ENCODE measurements at places on chromosomes 5 and 9.

DNA sequence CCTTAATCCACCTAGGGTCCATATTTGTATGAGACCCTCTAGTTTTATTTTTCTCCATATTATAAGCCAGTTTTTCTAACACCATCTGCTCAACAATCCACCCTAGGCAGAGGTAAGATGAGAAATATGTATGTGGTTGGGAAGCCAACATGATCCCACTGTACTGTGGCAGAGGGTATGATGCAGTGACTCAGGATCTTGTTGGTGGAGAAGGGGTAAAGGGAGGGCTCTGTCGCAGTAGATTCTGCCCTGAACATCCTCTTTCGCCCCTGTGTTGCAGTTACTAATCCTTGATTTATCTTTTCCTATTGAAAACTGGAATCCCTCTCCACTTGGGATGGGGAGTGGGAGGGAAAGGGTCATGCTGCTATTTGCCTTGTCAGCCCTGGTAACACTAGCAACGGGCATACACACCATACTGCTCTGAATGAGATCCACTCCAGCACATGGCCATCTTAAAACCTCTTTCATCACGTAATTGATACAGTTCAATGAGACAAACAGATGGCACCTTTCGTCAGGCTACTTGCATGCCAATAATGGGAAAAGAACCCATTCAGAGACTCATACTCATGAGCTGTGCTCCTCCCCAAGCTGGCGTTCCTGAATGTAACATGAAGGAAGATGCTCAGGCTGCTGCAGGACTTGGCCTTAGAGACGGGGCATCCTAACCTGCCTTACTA, 63.0 kb downstream of the ADAMTS12 start:
- no peak for DNase-seq

GRCh38 chr9:107816561-107817021, 327.0 kb upstream of the KLF4 start:
- DNase-seq = no peak

DNA sequence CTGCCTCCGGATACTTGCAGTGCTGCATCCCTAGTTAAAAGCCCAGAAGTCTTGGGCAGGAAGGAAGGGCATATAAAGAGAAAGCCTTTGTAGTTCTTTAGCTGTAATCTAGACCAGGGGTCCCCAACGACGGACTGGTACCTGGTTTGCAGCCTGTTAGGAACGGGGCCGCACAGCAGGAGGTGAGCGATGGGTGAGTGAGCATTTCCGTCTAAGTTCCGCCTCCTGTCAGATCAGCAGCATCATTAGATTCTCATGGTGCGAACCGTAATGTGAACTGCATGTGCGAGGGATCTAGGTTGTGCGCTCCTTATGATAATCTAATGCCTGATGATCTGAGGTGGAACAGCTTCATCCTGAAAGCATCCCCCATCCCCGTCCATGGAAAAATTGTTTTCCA, 1.6 kb upstream of the SMIM15 start:
- DNase-seq = no peak

- DNase-seq = peak; percentile 4
Measured at GRCh38 chr9:98678244-98678842, 30.4 kb downstream of the GABBR2 start.

- DNase-seq = no peak
Measured at GRCh38 chr5:55865831-55866230, 14.7 kb downstream of the IL31RA start.

GRCh38 chr9:76868897-76869296, 37.0 kb downstream of the PRUNE2 start:
- DNase-seq = no peak

GRCh38 chr5:36932699-36933098, 56.1 kb downstream of the NIPBL start:
- DNase-seq = no peak

DNA sequence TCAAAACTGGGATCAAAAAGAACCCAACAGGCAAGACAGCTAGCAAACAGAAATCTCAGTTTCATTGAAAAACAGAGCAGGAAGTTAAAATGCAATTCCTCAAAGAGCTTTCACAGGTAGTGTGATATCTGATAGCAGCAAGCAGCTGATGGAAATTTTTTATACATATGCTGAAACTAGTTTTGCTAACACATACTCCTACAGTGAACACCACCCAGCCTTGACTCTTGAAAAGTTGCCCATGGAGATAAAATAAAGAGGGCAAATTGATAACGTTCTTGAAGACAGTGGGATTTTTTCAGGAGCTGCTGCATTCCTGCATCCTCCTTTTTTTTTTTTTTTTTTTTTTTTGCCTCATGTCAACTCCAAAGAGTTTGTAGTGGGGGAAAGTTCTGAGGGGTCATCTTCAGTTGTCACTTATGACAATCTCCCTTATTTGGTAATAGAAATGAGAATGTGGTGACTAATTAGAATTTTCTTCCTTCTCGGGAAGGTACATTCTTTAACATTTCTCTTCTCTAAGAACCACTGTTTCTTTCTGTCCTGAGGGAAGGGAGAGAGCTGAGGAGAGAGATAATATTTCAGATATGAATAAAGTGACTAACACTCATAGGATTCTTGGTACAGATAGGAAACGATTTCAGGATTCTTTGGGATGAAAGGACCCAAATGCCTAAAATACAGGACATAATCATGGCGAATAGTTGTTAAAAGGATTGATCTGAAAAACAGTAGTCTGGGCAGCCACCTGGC, 24.6 kb downstream of the SH3RF2 start:
- no peak for DNase-seq

GRCh38 chr9:137648396-137648795, 29.6 kb downstream of the EHMT1 start:
- DNase-seq = no peak

DNA sequence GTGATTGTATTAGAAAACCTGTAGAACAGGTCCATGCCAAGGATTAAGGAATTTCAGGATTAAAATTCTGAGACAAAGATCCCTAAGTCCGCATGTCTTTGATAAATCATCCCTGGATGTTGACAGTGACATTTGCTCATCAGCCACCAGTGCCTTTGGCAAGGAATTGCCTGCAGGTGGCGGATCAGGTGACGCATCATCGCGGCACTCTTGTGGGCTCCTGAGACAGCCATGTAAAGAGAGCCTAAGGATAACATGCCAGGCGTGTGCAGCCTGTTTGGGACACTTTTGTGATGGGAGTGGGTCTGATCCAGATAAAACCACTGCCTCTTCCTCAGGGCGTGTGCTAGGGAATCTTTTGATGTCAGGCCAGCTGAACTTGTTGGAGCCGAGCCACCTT, 40.6 kb downstream of the ADCY2 start:
- DNase-seq = no peak

- no peak for DNase-seq
Measured at GRCh38 chr5:56831773-56832172, 16.4 kb downstream of the MAP3K1 start.

DNA sequence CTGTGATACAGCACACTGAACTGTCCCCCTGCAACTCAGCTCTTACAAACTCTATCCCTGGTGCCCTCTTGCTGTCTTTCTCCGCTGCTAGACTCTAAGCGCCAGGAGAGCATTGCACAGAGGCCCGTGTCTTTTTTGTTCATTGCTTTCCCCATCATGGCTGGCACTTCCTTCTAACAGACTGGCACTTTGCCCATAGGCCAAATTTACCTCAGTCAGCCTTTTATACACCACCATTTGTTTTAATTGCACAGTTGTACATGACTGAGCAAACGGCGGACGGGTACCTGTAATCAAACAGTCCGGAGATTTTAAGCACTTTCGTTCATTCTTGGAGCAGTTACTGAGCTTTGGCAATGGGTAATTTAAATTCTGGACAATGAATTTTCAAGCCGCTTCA, 102.2 kb upstream of the CLINT1 start:
- no peak for DNase-seq

DNA sequence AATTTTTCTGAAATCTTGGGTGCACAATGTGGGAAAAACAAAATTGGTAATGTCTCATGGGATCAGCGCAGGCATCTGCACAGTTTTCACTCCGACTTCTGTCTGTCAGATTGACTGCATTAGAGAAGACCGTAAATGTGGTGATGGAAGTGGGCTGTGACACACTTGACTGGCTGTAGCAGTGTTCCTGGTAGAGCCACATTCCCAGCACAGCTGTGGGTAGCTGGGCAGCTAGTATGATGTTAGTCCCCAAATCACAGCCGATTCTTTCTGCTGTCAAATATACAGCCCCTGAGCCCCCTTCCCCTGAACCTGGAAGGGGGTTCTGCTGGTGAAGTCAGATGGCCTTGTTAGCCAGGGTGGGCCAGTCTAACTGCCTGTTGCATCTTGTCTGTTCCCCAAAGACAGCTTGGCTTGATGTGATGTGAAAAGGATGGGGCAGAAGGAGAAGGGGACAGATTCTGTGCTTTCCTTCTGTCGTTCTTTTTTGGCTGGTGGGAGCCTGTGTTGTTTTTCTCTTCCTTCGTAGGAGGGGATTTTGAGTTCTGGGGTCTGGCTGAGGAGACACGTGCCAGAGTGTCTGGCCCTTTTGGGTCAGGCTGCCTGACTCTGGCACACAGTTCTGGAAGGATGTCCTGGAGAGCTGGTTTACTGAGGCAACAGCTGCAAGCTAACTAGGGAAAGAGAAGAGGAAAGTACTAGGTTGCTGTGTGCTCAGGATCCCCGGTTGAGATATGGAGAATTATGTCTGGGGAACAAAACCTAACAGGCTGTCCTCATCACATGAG, 66.4 kb upstream of the SPRY4 start:
- no peak for DNase-seq

DNA sequence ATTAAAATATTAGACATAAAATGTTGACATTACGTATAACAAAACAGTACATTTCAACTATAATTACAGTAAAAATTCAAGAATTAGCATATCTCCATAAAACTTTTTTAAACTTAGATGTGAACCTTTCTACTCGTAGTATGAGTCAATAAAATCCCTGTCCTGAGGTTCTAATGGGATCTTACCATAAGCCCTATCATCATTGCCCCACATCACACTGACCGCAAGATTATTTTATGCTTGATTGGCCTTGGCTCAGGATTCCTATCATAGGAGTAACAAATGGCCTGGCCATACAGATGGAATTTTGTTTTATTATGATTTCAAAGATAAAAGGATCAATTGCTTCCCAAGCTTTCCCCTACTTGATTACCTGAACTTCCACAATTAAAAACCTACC, 238.3 kb downstream of the MEF2C start:
- no peak for DNase-seq

GRCh38 chr5:134145041-134145757, 30.7 kb downstream of the TCF7 start:
- no peak for DNase-seq

DNA sequence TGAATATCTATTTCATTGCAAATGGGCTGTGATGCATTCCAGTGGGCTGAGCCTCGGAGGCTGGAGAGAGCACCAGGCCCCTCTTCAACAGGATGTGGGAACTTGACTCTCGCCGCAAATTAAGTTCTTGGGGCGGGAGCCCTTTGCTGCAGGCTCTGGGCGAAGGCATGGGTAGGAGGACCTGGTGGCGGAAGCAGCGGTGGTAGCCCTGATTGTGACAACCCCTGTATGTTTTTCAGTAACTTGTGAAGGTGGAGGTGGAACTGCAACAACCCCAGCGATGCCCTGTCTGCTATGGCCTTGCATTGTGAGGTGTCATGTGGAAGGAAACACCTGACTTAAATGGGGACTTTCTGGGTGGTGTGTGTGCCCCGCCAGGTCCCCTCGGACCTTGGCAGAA, 9.4 kb downstream of the FYB1 start:
- DNase-seq = peak; percentile 70

- no peak for DNase-seq
Measured at GRCh38 chr5:147734894-147735293, 47.6 kb downstream of the JAKMIP2 start.

DNA sequence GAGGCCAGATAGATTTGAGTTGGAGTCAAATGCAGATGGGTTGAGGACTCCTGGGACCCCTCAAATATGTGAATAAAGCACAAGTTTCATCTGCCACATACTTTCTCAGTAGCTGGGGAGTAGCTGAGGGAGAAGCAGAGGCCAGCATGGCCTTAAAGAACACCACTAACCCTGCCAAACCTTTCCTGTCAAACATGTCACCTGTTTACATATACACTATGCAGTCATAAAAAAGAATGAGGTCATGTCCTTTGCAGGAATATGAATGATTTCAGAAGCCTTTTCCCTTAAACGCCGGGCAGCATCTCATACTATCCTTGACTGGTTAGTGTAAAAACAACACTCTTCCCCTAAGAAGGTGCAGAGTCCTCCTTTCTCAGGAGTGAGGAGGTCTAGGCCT, 25.2 kb upstream of the HSD17B4 start:
- no peak for DNase-seq

All from stimulated activated CD4-positive, alpha-beta T cell treated with anti-CD3 and anti-CD28 coated beads, Interleukin-4, amount 100 ng/mL, for 48 hours (primary cell).